Adrenal gland (tissue), 19 donors: ENCODE measurements at places on chromosomes 4 and X. TPM values are rescaled to one million over a fixed set of nuclear protein-coding genes. Genes with fewer than 3 reads are reported as not detected.

Gene FAM184B
- not detected for total RNA-seq

Gene RAB39B
- 1.5 TPM for total RNA-seq

Gene DUSP9
- total RNA-seq, result 0.23 TPM

Gene BMPR1B
- 22.2 TPM for total RNA-seq

Gene HSFX1
- total RNA-seq, result 2.3 TPM

Gene PAGE4
- not detected for total RNA-seq

Gene MND1
- not detected for total RNA-seq

Gene ASB12
- not detected for total RNA-seq

Gene TEX13B
- total RNA-seq, result not detected

Gene NKX3-2
- total RNA-seq, result 0.07 TPM

Gene RAB9A
- 57.7 TPM for total RNA-seq

Gene GPRASP2
- 9.2 TPM for total RNA-seq

Gene SLITRK4
- total RNA-seq, result 25.6 TPM

Gene GPR143
- 1.7 TPM for total RNA-seq

Gene TCEAL5
- total RNA-seq, result 1.4 TPM

Gene HELT
- not detected for total RNA-seq

Gene CLGN
- total RNA-seq, result 1.8 TPM

Gene RHOXF1
- not detected for total RNA-seq

Gene GAGE12H
- total RNA-seq, result not detected

Gene AR
- total RNA-seq, result 1.6 TPM

Gene CCNB3
- 0.24 TPM for total RNA-seq

Gene UGT2A2
- total RNA-seq, result not detected
